ENCODE measurements at places on chromosomes 13 and 19. TPM values are rescaled to one million over a fixed set of nuclear protein-coding genes. Genes with fewer than 3 reads are reported as not detected.

Gene LRRC4B
- 16.3 TPM for total RNA-seq

DNA sequence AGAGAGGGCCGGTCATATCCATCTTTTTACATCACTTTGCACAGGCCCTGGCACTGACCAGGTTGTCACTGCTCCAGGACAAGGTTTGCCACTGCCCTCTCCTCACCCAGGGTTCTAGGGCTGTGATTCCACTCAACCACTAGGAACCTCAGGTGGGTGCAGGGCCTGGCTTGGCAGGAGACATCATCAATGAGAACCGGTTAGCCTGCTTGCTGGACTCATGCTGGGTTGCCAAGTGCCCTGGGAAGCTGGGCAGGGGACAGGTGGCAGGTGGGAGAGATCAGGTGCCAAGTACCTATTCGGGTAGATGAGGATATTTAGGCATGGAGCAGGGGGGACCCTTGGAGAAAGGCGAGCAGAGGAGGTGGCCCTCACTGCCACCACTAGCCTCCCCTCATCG is 4.2 kb upstream of the CERS4 start:
- DNase-seq = no peak

GRCh38 chr19:3129112-3129511 is 6.7 kb upstream of the GNA15 start:
- no peak for DNase-seq

- DNase-seq = no peak
These were observed 482.0 kb downstream of the PCDH20 start for GRCh38 chr13:60933638-60934037.

GRCh38 chr19:40716031-40716481 is 630 bp downstream of the COQ8B start:
- peak; percentile 53 for DNase-seq

GRCh38 chr19:38478273-38478971 is 44.9 kb downstream of the RYR1 start:
- DNase-seq = no peak

DNA sequence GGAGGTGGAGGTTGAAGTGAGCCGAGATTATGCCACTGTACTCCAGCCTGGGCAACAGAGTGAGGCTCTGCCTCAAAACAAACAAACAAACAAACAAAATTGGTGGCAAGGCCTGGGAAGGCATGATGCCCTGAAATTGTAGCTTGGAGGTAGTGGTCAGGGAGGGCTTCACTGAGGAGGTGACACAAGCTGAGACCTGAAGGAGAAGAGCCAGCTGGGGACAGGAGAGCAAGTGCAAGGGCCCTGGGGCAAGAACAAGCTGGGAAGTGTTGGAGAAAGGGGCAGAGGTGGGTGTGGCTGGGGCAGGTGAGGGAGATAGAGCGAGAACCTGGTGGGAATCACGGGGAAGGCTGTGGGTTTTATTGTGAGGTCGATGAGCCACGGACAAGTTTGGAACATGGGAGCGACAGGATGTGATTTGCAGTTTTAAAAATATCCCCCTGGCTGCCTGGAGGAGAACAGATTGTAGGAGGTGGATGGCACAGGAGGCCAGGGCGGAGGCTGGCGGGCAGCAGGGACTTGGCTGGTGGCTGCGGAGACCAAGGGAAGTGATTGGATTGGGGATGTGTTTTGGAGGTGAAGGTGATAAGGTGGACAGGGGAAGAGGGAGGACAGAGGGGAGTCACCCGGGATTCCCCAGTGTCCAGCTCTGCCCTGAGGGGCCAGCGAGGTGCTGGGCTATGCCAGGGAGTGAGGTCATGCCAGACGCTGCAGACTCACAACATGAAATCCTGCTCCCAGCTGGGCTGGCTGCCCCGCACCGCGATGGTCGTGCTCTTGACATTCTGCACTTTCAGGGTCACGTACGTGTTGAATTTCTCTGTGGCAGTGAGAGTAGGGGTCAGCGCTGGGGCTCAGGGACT is 14.0 kb downstream of the UNC13A start:
- DNase-seq = no peak

Measured in mesothelial cell of epicardium (in vitro differentiated cells).